ENCODE measurements at places on chromosomes 12 and 14. TPM values are rescaled to one million over a fixed set of nuclear protein-coding genes. Genes with fewer than 3 reads are reported as not detected.
A peak's percentile ranks its signal among the peaks of the same experiment; 100 is the strongest.

- H3K36me3 ChIP-seq = no peaks in the 10 kb centered on the region
- H3K27me3 ChIP-seq = no peaks in the 10 kb centered on the region
- H3K4me3 ChIP-seq = no peak overlapping the region
- DNase-seq = no peak
Observed at GRCh38 chr12:104506676-104507401, 50.1 kb downstream of the CHST11 start.

DNA sequence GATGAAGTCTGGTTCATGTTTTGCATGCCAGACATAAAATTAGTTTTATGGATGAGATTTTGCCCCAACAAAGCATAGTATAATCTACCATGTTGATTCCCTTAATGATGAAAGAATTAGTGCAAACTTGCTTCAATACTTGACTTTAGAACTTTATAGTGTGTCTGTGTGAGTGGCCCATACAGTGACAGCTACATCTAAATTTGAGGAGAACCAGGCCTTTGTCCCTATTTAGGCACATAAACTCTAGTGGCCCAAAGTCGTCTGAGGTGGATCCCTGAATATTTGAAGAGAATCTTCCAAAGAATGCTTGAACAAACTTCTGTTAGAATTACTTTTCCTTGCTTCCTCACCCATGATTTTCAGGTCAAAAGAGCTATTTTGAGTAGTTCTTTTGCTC, 70.4 kb downstream of the POLR3B start:
- no peaks in the 10 kb centered on the region for H3K4me1 ChIP-seq
- H3K27me3 ChIP-seq = no peaks in the 10 kb centered on the region

DNA sequence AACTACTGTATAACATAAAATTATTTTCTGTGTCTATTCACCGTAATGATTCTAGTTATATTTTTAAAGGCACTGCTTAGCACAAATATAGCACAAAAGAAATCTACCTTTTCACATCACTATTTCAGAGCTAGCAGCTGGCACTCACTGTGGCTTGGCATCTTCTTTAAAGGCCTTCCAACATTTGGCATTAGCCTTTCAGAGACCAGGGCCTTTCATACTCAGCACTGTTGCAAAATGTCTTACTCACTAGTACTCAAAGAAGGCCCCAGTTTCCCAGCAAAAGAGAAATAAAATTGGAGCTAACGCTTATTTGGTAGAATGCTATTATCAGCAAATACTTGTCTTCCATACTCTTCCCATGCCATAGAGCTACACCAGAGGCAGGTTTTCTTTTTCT, 238.4 kb downstream of the MED13L start:
- no peaks in the 10 kb centered on the region for H3K27me3 ChIP-seq
- no peak for DNase-seq
- H3K36me3 ChIP-seq = no peaks in the 10 kb centered on the region
- H3K4me3 ChIP-seq = no peak overlapping the region
- H3K4me1 ChIP-seq = peaks cover 10% of the 10 kb centered on the region
- H3K27ac ChIP-seq = no peak overlapping the region

- DNase-seq = no peak
- no peaks in the 10 kb centered on the region for H3K36me3 ChIP-seq
Observed at GRCh38 chr14:69852531-69853321, 26.5 kb upstream of the SMOC1 start.

- DNase-seq = no peak
- H3K4me3 ChIP-seq = no peak overlapping the region
- no peaks in the 10 kb centered on the region for H3K27me3 ChIP-seq
- H3K36me3 ChIP-seq = no peaks in the 10 kb centered on the region
- no peaks in the 10 kb centered on the region for H3K4me1 ChIP-seq
Observed at GRCh38 chr12:84435682-84436081, 476.9 kb downstream of the SLC6A15 start.

DNA sequence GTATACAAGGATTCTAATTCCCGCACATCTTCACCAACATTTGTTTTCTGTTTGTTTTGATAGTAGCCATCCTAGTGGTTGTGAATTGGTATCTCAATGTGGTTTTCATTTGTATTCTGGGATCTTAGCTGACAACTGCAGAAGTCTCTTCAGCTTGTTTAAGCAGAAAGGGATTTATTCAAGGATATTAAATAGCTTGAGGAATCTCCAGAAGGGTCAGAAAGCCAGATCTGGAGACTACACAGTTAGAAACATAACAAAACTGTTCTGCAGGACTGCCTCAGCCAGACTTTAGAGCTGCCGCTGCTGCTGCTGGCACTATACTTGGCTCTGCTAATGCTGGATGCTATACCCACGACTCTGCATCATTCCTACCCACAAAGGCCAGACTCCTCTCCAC, 13.4 kb upstream of the CDKL1 start:
- H3K27ac ChIP-seq = no peak overlapping the region
- H3K4me1 ChIP-seq = no peaks in the 10 kb centered on the region
- H3K36me3 ChIP-seq = no peaks in the 10 kb centered on the region
- H3K27me3 ChIP-seq = no peaks in the 10 kb centered on the region

- no peak overlapping the region for H3K4me3 ChIP-seq
- no peaks in the 10 kb centered on the region for H3K36me3 ChIP-seq
- no peaks in the 10 kb centered on the region for H3K27me3 ChIP-seq
- H3K4me1 ChIP-seq = no peaks in the 10 kb centered on the region
- H3K27ac ChIP-seq = no peak overlapping the region
Observed at GRCh38 chr12:532908-533565, 73.3 kb downstream of the B4GALNT3 start.

DNA sequence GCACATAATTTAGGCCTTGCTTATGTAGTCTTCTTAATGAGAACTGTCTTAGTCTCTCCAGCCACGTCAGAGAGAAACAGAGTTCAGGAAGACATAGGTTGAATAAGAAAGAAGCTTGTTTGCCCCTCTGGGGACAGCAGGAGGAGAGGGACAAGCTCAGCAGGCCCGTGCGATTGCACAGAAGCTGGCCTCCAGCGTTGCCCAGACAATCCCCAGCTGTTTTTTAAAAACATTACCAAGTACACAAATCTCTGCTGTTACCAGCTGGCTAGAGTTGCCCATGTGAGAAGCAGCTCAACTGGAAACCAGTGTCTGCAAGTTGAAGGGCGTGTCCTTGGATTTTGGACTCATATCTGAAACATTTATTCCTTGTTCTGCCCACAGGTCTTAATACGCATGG, 232.6 kb downstream of the EFCAB11 start:
- peak overlapping the region; percentile 70 for H3K27ac ChIP-seq
- H3K4me3 ChIP-seq = no peak overlapping the region
- H3K27me3 ChIP-seq = no peaks in the 10 kb centered on the region
- no peak for DNase-seq

- H3K4me3 ChIP-seq = no peak overlapping the region
- H3K27ac ChIP-seq = no peak overlapping the region
- H3K4me1 ChIP-seq = peaks cover 33% of the 10 kb centered on the region
- H3K27me3 ChIP-seq = no peaks in the 10 kb centered on the region
- DNase-seq = no peak
Observed at GRCh38 chr12:32455607-32456071, 56.3 kb downstream of the FGD4 start.

DNA sequence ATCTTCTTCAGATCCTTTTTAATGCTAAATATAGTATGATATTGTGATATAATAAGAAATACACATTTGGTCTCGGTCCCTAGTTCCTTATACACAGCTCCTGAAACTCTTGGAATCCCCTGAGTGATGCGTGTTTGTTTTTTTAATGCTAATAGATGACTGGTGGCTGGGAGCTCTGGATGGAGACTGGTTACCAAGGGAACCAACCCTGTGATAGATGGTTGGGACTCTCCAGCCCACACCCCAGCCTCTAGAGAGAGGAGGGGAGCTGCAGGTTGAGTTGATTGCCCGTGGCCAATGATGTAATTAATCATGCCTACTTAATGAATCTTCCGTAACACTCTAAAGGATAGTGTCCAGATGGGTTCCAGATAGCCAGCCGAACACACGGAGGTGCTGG, 140.6 kb downstream of the FBXL14 start:
- H3K27ac ChIP-seq = no peak overlapping the region
- no peaks in the 10 kb centered on the region for H3K27me3 ChIP-seq
- no peak overlapping the region for H3K4me3 ChIP-seq
- H3K4me1 ChIP-seq = no peaks in the 10 kb centered on the region

DNA sequence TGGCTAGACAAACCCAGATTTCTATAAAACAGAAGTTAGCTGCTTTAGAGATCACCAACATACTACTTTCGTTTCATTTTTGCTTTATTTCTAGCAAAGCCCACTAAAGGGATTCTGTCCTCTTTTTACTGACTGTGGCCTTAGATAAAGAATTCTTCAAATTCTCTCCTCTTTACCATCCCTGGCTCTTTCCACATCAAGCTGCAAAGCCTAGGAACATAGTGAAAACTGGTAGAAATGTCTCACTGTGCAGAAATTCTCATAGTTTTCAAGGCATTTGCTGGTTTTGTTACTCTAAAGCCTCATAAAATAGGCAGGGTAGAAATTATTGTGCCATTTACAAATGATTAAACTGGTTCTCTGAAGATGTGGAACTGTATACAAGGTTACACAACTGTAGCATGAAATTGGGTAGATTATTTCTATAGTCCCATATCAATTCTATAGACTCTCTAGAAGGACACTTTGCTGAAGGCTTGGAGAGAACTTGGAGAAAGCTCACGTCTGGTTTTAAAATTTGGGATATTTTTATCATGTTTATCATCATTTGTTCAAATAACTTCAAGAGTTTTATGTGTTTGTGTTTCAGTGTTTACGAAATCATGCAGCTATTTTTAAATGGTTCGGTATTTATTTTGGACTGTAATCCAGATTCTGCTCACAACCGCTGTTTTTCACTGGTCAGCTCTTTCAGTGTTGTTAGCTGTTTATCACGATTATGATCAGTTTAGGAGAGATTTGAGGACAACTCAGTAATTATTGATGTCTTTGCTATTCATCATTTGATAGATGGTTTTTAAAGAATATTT, 36.7 kb upstream of the CSRP2 start:
- H3K4me3 ChIP-seq = no peak overlapping the region
- DNase-seq = no peak
- no peak overlapping the region for H3K27ac ChIP-seq
- H3K27me3 ChIP-seq = no peaks in the 10 kb centered on the region
- no peaks in the 10 kb centered on the region for H3K36me3 ChIP-seq

GRCh38 chr12:91053951-91054715, 3.7 kb downstream of the KERA start:
- H3K4me3 ChIP-seq = no peak overlapping the region
- H3K27me3 ChIP-seq = no peaks in the 10 kb centered on the region
- no peak overlapping the region for H3K27ac ChIP-seq
- H3K4me1 ChIP-seq = no peaks in the 10 kb centered on the region
- no peaks in the 10 kb centered on the region for H3K36me3 ChIP-seq

DNA sequence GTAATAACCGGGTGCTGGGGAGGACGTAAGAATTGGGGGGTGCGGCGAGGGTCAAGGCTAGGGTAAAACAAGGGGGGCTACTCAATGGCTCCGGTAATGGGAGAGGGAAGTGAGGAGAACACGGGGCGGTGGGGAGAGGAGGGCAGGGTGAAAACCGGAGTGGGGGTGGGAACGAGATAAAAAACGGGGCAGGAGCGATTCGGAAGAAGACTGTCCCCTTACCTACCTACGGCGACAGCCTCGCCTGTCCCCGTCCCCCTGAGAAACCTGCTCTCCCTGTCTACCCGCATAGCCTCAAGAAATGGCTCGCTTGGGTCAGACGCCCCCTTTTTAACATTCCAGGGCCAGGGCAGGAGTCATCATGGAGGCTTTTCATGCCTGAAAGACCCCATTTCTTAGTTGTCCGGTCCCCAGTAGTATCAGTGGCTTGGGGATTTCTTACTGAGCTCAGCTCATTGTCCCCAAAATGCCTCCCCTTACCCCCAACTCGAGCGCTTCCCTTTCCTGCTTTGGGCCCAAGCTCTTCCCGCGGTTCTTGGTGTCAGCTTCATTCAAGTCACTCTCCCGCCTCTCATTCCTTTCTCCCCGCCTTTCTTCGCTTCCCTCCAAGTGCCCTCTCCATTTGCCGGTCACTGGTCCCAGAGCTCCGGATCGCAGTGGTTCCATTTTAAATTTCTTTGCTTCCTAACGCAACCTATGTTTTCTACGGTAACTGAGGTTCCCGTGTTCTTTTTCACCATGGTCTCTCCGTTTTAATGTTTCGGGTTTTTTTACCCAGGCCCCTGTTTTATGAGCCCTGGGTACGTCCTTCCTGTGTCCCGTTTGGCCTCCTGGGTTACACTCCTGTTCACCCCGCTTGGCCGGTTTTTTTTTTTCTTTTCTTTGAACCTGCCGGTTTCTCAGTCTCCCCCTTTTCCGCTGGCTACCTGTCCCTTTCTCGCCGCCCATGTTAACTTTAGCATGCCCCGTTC, 1.2 kb upstream of the WSB2 start:
- peak overlapping the region; percentile 95 for H3K27ac ChIP-seq
- H3K4me3 ChIP-seq = peak overlapping the region; percentile 76
- H3K4me1 ChIP-seq = peaks cover 17% of the 10 kb centered on the region
- no peak for DNase-seq

DNA sequence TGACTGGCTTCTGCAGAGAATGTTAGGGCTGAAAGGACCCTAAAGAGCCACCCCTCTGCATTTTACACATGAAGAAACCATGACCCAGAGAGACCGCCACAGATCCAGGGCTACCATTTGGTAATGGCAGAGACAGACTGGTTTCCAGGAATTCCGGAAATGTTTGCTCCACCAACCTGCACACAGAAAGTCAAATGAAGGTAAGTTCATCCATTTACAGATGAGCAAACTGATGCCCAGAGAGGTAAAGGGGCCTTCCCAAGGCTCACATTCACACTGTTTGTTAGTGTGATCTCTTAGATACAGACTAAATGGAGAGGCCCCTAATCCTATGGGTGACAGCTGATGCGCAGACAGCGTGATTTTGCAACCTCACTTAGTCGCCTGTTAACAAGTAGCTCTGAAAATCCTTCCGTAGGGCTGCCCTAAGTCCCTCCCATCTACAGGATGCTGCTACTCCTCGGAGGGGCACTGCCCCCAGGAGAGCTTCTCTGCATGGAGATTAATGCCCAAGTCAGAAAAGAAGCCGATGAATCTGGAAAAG, 33.8 kb downstream of the ZFP36L1 start:
- no peak for DNase-seq
- no peak overlapping the region for H3K27ac ChIP-seq
- no peaks in the 10 kb centered on the region for H3K36me3 ChIP-seq
- no peak overlapping the region for H3K4me3 ChIP-seq
- H3K4me1 ChIP-seq = peaks cover 29% of the 10 kb centered on the region

DNA sequence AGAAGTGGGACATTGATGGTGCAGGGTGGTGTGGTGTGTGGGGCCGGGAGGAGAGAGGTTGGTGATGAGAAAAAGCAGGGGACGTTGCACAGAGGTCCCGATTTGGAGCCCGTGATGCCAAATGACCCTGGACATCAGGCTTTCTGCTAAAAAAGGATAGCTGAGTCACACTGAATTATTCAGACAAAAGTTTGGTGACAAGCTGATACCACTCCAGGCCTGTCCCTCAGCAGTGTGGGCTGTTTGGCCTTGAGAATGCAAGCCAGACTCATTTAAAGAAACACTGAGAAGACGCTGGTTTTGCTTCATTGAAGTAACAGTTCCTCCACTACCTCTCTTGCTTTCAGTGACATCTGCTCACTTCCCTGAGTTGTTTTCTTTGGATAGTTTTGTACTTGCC, 262.1 kb upstream of the PWP1 start:
- DNase-seq = no peak
- H3K4me3 ChIP-seq = no peak overlapping the region
- H3K4me1 ChIP-seq = no peaks in the 10 kb centered on the region
- no peaks in the 10 kb centered on the region for H3K27me3 ChIP-seq
- H3K27ac ChIP-seq = no peak overlapping the region

VRK1 gene
- total RNA-seq = 6.7 TPM

TSPAN19 gene
- 21.0 TPM for total RNA-seq

CDCA3 gene
- 0.39 TPM for total RNA-seq

ALX1 gene
- not detected for total RNA-seq

CYP27B1 gene
- total RNA-seq = not detected

TMPRSS12 gene
- not detected for total RNA-seq

BDKRB2 gene
- total RNA-seq = 0.78 TPM

L3HYPDH gene
- total RNA-seq = 35.1 TPM

CLEC1B gene
- total RNA-seq = not detected

TRHDE gene
- total RNA-seq = 20.1 TPM

ADSS1 gene
- 6.1 TPM for total RNA-seq
